Left renal cortex interstitium (tissue), 4 donors: ENCODE measurements at places on chromosomes 1 and 21. TPM values are rescaled to one million over a fixed set of nuclear protein-coding genes. Genes with fewer than 3 reads are reported as not detected.

DNA sequence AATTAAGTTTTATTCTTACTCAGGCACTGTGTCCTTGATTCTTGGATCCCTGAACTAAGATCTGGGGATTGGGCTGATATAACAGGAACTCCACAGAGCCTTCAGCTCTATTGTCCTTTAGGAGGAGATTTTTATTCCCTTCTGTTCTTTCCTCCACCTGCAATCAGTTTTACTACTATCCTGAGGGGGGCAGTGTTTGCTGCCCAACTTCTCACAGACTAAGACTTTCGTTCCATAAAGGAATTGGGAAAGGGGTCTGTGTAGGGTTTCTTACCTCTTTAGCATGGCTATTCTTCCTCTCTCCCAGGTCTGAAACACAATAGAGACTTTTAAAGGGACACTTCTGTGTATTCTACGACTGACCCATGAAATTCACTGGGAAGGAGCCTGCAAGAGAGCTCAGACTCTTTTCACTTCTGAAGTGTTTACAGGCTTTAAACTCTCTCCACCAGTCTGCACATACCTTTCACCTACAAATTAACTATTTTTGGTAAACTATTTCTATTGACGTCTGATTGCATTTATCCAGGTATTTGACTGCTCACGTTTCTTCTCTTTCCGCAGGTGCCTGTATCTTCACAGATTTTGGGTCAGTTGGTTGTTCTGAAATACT, 103.3 kb upstream of the DEPDC1 start:
- peak; percentile 28 for DNase-seq

GRCh38 chr1:224454402-224455055, 19.9 kb upstream of the WDR26 start:
- no peak for DNase-seq

- no peak for DNase-seq
These were observed 1.5 kb upstream of the RUNX1 start for GRCh38 chr21:35050348-35051286.

- no peak for DNase-seq
These were observed 98.5 kb upstream of the GJB5 start for GRCh38 chr1:34656299-34656698.

GRCh38 chr1:26913389-26913753, 404 bp downstream of the NR0B2 start:
- DNase-seq: no peak

DNA sequence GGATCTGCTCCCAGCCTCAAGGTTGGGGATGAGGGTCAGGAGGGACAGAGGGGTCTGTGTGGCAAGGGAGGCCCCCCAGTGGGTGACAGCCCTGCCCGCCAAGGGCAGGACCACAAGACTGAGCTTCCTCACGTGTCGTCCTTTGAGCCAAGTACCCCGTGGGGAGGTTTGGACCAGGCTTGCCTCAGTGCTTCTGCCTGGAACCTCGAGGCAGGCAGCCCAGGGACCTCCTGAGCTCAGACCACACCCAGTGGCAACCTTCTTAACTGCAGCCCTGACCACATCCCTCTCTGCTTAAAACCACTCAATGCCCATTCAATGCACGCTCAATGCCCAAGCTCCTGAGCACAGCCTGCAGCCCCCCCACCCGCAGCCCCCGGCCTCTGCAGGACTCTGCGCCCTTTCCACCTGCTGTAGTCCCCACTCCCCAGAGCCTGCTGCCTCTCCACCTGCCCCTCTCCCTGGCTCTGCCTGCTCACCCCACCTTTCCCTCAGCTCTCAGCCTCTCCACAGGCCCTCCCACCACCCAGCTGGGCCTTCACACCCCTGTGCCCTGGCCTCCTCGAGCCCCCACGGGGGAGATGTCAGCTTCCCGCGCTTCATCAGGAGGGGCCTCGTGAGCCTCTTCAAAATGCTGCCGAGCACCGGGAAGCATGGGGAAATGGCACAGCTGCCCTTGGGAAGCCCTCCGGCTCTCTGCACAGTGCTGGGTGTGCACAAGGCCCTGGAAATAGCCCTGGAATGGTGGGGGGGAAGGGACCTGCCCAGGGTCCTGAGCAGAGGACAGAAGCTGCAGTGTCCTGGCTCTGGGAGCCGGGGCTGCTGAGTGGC, 129.3 kb upstream of the VAMP3 start:
- no peak for DNase-seq

GNAT2 gene
- not detected for polyA plus RNA-seq

ZNF678 gene
- polyA plus RNA-seq: 14.9 TPM

ARID4B gene
- polyA plus RNA-seq: 44.0 TPM
